ENCODE measurements at places on chromosomes 1 and 21.

DNA sequence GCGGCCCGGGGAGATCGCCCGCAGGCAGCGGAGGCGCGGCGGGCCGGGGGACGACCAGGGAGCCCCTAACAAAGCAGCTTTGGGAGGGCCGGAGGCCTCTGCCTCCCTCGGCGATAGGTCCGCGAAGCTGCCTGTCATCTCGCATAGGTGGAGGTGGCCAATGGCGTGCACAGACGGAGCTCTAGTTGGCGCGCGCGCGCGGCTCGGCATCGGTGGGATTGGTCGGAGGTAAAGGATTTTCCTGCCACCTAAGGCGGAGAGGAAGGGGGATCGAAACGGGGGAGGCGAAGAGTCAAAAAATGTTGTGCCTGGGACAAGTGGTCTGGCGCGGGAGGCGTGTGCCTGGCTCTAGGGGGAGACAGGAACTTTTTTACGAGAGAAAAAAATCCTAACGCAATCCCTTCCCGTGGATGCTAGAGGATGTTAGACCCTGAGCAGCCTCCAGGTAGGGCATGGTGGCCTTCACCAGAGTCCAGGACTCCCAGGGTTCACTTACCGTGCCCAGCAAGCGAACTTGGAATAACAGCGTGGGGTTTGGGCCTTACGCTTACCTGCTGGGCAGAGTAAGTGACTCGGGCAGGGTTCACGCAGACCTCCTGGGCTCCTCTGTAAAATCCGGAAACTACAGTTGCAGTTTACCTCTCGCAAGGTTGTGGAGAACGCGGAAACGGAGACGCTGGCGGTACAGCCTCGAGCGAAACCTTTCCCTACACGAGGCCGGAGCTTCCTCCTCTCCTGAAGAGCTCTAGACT lies 99.9 kb upstream of the SOD1 start:
- H3K27me3 ChIP-seq: peaks cover 5% of the 10 kb centered on the region
- H3K4me1 ChIP-seq: peaks cover 29% of the 10 kb centered on the region
- H3K36me3 ChIP-seq: peaks cover 1% of the 10 kb centered on the region
- H3K27ac ChIP-seq: peak overlapping the region; percentile 96

DNA sequence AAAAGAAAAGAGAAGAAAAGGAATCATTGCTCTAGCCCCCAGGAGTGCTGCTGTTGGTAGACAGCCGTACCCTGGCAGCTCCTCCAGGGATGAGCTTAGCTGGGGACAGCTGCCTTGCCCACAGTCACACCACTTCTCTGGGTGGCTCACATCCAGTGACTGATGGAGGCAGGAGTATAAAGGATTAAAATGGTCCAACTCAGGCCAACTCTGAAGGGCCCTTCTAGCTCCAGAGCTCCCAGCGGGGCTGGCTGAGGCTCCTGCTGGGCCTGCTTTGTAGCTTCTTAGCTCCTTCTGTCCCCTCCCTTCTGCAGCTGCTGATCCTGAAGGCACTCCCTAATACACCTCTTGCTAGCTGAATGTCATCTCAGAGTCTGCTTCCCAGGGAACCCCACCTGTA lies 4.4 kb downstream of the CITED4 start:
- H3K36me3 ChIP-seq: no peaks in the 10 kb centered on the region
- peaks cover 34% of the 10 kb centered on the region for H3K27me3 ChIP-seq
- no peak overlapping the region for H3K4me3 ChIP-seq
- no peak for DNase-seq

DNA sequence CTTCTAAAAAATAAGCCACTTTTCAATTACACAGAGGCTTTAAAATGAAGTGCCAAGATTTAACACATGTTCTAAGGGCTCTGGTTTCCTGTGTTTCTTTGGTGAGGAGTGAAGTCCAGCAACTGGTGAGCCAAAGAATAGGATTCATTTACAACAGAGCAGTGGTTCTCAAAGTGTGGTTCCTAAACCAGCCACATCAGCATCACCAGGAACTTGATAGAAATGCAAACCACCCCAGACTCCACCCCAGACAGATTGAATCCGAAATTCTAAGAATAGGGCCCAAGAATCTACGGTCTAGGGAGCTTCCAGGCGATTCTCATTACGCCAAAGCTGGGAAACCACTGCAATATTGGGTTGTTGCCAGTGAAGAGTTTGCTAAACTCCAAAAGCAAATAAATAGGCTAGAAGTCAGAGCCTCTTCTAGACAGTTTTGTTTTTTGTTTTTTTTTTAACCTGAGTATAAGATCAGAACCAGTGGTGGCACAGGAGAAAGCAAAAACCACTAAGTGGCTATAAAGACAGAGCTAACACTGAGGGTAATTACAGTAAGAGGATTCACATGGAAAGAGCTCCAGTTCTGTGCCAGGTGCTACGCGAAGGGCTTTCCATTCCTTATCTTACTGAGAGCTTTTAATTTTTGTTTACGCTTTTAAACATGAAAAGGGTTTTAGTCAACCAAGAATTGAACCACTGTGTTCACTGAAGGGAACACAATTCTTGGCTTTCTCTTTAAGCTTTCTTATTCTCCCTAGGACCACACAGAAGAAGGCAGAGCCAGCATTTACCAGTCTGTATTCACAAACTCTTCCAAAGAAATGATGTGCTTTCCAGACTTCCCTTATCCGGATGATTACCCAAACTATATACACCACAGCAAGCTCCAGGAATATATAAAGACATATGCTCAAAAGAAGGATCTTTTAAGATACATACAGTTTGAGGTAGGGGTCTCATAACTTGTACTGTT lies 42.4 kb upstream of the FMO2 start:
- DNase-seq: no peak
- no peak overlapping the region for H3K27ac ChIP-seq
- H3K36me3 ChIP-seq: peaks cover 3% of the 10 kb centered on the region
- no peak overlapping the region for H3K4me3 ChIP-seq
- peaks cover 40% of the 10 kb centered on the region for H3K4me1 ChIP-seq

DNA sequence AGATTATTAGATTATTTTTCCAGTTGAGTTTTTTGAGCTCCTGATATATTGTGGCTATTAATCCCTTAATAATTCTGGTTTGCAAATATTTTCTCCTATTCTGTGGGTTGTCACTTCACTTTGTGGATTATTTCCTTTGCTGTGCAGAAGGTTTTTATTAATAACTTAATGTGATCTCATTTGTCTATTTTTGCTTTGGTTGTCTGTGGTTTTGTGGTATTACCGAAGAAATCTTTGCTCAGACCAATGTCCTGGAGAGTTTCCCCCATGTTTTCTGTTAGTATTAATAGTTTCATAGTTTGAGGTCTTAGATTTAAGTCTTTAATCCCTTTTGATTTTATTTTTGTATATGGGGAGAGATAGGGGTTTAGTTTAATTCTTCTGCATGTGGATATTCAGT lies 7.1 kb upstream of the TBX19 start:
- H3K36me3 ChIP-seq: peaks cover 10% of the 10 kb centered on the region
- H3K27ac ChIP-seq: no peak overlapping the region
- H3K4me3 ChIP-seq: no peak overlapping the region
- no peaks in the 10 kb centered on the region for H3K4me1 ChIP-seq
- no peak for DNase-seq
- H3K27me3 ChIP-seq: no peaks in the 10 kb centered on the region

DNA sequence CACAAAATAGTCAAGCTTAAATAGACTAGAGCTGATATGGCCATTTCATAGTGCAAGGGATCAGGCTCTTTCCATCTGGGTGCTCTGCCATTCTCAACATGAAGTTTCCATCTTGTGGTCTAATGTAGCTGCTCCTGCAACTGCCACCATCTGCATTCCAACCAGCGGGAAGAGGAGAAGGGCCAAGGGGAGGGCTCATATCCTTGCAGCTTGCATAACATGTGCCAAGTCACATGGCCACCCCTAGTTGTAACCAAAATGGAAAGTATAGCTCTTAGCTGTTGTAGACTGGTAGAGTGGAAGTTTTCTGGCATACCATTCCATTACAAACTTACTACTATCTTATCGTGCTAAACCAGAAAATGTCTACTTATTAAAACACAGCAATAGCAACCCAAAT lies 38.9 kb upstream of the IVNS1ABP start:
- H3K27me3 ChIP-seq: no peaks in the 10 kb centered on the region
- DNase-seq: no peak
- H3K4me1 ChIP-seq: peaks cover 2% of the 10 kb centered on the region
- no peak overlapping the region for H3K27ac ChIP-seq

DNA sequence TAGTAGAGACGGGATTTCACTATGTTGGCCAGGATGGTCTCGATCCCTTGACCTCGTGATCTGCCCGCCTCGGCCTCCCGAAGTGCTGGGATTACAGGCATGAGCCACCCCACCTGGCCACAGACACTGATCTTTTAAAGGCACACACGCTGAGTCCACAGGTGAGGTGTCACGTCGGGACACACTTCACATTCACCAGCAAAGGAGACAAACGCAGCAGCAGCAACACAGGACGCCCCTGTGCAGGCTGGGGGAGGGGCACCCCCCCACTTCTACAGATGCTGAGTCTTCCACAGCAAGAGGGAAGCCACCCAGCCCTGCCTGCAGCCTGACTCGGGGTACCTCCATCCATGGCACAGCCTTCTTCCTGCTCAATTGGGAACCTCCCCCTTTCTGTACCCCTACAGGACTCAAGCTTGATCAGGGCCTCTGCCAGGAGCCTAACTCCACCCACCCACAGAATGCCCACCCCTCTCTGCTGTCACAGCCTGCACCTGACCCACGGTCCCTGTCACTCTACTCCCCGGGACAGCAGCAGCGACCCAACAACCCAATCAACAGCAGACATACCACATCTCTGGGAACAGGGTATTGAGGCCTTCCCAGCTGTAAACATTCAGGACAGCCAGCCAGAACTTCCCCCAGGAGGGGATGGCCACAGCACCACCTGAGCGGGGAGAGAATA lies 9.5 kb downstream of the LSS start:
- peaks cover 2% of the 10 kb centered on the region for H3K4me1 ChIP-seq
- no peak for DNase-seq
- no peak overlapping the region for H3K4me3 ChIP-seq
- peaks cover 8% of the 10 kb centered on the region for H3K36me3 ChIP-seq
- H3K27me3 ChIP-seq: no peaks in the 10 kb centered on the region

GRCh38 chr1:27566462-27567145 lies 37.3 kb downstream of the AHDC1 start:
- peak overlapping the region; percentile 52 for H3K4me3 ChIP-seq
- H3K36me3 ChIP-seq: no peaks in the 10 kb centered on the region
- peaks cover 81% of the 10 kb centered on the region for H3K4me1 ChIP-seq

- peaks cover 4% of the 10 kb centered on the region for H3K36me3 ChIP-seq
- peaks cover 7% of the 10 kb centered on the region for H3K4me1 ChIP-seq
Observed at GRCh38 chr1:36134505-36135329, 9.7 kb upstream of the COL8A2 start.

- H3K27me3 ChIP-seq: peaks cover 47% of the 10 kb centered on the region
- peaks cover 7% of the 10 kb centered on the region for H3K4me1 ChIP-seq
- H3K27ac ChIP-seq: no peak overlapping the region
- DNase-seq: no peak
Observed at GRCh38 chr1:40808444-40808843, 24.9 kb downstream of the KCNQ4 start.

GRCh38 chr21:29487154-29487553 lies 188.4 kb downstream of the BACH1 start:
- peaks cover 13% of the 10 kb centered on the region for H3K4me1 ChIP-seq
- H3K4me3 ChIP-seq: no peak overlapping the region
- H3K36me3 ChIP-seq: peaks cover 5% of the 10 kb centered on the region
- no peak for DNase-seq

GRCh38 chr1:22782406-22782805 lies 71.8 kb downstream of the EPHB2 start:
- H3K4me3 ChIP-seq: no peak overlapping the region
- DNase-seq: no peak
- no peaks in the 10 kb centered on the region for H3K27me3 ChIP-seq
- H3K36me3 ChIP-seq: peaks cover 5% of the 10 kb centered on the region
- H3K4me1 ChIP-seq: peaks cover 3% of the 10 kb centered on the region
- no peak overlapping the region for H3K27ac ChIP-seq

DNA sequence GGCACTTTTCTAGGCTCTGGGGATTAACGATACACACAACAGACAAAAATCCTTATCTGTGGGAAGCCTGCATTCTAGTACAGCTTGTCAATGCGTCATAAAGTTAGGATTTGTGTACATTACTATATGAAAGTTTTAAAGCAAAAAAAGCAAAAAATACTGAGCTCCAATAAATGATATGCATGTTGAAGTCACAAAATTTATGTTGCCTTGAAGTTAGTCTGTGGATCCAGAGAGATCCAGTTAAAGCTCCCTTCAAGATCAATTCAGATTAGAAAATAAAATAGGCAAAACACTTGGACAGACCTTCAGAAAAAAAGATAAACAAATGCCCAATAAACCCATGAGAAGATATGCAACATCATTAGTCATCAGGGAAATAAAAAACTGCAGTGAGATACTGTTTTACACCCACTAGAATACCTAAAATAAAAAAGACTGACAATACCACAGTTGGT lies 33.1 kb upstream of the KCNQ4 start:
- no peak for DNase-seq
- no peak overlapping the region for H3K4me3 ChIP-seq

- H3K4me1 ChIP-seq: peaks cover 48% of the 10 kb centered on the region
- DNase-seq: no peak
- H3K36me3 ChIP-seq: no peaks in the 10 kb centered on the region
- H3K27me3 ChIP-seq: no peaks in the 10 kb centered on the region
- H3K27ac ChIP-seq: peak overlapping the region; percentile 82
Observed at GRCh38 chr1:223207293-223208066, 64.4 kb upstream of the TLR5 start.
